Hematopoietic multipotent progenitor cell treated with erythropoietin and hydrocortisone succinate and interleukin-3 and kit ligand, for 6 days (in vitro differentiated cells): ENCODE measurements at places on chromosomes 7 and 10.
A peak's percentile ranks its signal among the peaks of the same experiment; 100 is the strongest.

DNA sequence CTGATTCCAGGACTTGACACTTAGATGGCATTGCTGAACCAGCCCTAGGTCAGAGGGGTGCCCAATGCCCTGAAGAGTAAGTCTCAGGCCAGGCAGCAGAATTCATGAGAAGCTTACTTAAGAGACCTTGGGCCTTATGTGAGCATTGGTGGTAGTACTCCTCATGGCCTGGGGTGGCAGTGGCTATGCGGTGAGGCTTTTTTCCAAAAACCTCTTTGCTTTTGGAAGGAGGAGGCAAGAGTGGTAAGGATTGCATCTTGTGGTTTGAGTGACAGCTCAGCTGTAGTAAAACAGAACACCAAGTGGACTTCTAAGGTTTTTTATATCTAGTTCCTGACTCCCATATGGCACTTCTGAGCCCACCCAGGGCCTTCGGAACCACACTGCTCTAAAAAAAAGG, 459.0 kb upstream of the STEAP1 start:
- no peak for DNase-seq

DNA sequence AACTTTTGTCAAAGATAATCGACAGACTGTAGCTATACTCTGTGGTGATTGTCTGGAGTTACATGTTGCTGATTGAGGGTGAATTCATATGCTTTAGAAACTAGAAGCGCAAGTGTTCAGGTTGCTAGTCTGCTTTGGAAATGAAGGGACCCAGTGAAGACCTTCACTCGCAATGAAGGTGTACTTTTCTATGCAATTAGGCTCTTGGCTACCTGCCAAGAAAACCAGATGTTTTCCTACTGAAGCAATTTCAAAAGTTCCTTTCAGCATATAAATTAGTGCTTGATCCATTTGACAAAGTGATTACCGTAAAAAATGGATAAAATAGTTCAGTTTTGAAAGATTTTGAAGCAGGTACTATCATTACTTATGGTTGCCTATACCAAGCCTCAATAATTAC, 10.0 kb upstream of the STK31 start:
- DNase-seq, result no peak

GRCh38 chr7:52271703-52272102, 763.7 kb upstream of the POM121L12 start:
- no peak for DNase-seq

- DNase-seq, result peak; percentile 71
Observed at GRCh38 chr10:137031-137430, 1.8 kb downstream of the ZMYND11 start.

DNA sequence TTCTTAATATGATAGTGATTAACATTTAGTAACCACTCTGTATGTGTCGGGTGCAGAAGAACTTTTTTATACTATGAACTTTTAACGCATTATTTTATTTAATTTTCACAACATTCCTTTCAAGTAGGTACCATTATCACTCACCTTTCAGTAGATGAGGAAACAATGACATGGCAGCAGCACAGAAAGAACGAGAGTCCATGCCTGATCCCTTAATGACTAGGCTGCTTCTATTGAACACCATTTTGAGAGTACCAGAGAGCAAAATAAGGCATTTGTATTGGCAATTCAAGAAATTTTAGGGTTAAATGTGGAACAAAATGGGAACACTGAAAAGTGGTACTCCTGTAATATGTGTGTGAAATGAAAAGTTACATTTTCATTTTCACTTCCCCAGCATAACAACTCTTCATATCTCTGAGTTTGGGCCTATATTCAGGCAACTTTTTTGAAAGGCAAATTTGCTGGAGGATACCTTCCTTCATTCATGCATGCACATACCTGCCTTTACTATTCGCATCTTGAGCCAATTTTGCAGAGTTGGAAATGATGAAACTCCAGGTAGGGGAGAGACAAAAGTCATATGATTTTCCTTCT, 12.8 kb downstream of the LRRN3 start:
- no peak for DNase-seq

DNA sequence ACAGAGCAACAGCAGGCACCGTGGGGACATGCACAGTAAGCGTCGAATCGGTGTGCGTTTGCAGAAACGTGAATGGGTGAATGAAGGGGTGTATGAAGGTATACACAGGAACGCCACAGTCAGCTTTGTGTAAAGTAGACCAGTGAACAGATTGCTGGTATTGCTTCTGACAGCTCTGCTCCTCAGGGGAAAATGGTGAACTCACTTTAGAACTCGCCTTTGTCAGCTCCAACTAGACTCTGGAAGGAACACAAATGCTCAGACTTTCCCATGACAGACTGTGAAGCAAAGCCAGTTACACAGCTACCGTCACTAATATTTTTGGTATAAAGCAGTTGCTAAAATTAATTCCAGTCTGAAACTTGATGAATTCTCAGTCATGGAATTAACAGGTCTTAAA, 78.9 kb downstream of the CUX1 start:
- no peak for DNase-seq

DNA sequence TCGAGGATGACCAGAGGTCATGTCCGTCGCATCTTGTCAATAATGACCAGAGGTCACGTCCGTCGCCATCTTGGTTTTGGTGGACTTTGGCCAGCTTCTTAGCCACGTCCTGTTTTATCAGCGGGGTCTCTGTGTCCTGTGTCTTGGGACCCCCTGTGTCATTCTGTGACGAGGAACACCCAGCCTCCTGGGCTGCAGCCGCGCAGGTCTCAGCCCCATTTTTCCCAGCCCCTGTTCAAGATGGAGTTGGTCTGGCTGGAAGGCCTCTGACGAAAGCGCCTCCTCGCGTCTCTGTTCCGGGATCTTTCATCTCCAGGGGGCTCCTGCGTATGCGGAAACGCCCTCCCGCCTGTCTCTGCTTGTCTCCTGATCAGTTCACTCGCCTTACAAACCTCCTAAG, 134.2 kb downstream of the ELFN1 start:
- no peak for DNase-seq
